Adipocyte (in vitro differentiated cells): ENCODE measurements at places on chromosomes 13 and 19.

- peak; percentile 15 for DNase-seq
Measured at GRCh38 chr13:67632590-67632989, 402.5 kb upstream of the PCDH9 start.

GRCh38 chr19:4633140-4633967 lies 6.0 kb upstream of the TNFAIP8L1 start:
- peak; percentile 70 for DNase-seq

DNA sequence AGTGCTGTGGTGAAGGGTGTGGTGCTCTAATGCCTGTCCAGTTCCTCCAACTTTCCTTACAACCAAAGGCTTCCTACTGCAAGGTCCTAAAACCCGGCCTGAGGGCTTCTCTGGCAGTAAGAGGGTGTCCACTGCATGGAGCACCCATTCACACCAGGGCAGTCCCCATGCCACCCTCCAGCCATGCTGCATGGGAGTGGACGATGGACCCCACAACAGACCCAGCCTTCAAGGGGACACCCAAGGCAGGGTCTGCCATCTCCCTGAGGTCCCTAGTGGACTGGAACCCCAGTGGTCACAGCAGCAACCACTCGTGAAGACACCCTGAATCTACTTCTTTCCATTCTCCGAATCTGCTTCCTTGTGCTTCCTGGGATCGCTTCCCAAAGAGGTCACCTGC lies 117.6 kb upstream of the SOX1 start:
- DNase-seq = no peak

- no peak for DNase-seq
Measured at GRCh38 chr19:15291089-15291488, 41.2 kb downstream of the BRD4 start.

- DNase-seq = no peak
Measured at GRCh38 chr13:24274452-24275021, 34.8 kb upstream of the C1QTNF9 start.

- DNase-seq = no peak
Measured at GRCh38 chr13:104460554-104460953, 1394.3 kb upstream of the SLC10A2 start.

DNA sequence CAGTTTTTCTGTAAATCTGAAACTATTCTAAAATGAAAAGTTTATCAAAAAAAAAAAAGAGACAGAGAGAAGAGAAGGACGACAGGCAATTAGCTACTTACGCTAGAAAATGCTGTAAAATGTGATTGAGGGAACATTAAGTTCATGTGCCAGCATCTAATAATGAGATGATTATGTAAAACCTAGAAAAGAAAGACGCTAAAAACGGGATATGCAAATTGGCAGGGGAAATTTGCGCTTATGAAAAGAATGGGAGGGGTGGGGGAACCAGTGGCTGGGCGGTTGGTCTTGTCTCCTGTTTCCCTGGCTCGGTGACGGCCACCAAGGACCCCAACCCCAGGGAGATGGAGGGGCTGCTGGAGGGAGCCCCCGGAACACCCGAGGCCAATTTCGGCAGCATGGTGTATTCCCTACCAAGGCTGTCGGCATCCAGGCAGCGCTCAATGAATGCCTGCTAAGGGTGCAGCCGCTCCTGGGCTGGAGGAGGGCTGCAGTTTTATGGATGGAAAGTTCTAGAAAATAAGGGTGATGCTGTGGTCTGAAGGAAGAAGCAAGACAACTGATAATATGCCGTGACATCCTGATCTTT lies 34.2 kb downstream of the GNG7 start:
- DNase-seq = no peak

DNA sequence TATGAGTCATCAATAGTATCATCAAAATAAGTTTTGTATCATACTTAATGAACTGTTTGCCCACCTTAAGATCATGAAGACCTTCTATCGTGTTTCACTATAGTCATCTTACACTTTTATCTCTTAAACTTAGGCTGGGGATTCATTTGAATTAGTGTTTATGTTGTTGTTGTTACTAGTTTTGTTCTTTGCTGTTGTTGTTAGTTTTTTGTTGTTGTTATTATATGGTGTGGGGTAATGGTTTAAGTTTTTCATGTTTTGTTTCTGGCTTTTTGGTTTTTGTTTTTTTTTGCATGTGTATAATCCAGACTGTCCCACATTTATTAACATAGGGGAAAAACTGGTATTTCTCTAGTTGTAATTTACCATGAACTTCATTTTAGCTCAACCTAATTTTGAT lies 965.1 kb upstream of the MIR17HG start:
- no peak for DNase-seq

GRCh38 chr13:37074703-37075102 lies 15.2 kb upstream of the SUPT20H start:
- peak; percentile 68 for DNase-seq

- DNase-seq = peak; percentile 27
Measured at GRCh38 chr13:101575581-101575980, 123.1 kb downstream of the ITGBL1 start.

DNA sequence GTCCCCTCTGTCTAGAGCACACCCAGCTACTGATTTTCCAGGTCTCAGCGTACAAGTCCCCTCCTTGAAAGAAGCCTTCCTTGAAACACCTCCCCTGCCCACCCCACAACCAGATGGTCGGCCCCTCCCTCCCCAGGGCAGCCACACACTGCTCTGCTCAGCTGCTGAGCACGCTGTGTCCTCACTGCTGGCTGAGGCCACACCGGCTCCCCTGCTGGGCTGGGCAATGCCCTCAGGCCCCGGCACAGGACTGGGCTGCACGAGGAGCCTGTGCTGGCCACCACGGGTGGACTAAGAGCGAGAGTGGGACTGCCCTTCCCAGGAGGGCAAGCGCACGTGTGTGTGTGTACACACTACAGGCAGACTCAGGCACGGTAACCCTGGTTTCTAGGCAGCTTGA lies 11.8 kb upstream of the RSPH6A start:
- no peak for DNase-seq

GRCh38 chr13:42539670-42540069 lies 34.3 kb upstream of the TNFSF11 start:
- DNase-seq = no peak

DNA sequence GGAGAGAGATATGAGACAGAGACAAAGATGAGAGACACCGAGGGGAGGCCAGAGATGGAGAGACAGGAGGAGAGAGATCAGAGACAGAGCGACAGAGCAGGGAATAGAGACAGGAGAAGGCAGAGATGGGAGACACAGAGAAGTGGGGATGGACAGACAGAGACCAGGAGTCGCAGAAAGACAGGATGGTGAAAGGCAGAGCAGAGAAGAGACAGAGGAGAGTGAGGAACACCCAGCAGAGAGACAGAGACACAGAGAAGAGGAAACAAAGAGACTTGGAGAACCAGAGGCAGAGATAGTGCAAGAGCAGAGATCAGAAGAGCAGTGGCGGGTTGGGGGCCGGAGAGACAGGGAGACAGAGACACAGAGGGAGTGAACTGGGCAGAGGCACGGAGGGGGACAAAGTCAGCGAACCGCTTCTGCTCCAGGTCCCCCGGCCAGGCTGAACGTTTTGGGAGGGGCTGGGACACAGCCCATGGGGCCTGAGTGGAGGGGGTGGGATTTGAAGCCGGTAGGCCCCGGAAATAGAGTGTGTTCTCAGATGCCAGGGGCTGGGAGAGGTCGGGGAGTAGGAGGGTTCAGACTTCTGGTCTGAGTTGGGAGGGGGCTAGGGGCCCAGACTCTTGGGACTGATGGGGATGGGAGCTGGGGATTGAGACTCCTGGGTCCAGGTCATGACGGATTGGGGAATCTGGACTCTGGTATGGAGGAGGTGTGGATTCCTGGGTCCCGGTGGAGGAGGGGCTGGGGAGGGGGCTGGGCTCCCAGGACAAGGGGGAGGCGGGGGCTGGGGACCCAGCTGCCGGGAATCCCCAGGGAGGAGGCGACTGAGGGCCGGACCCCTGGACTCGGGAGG lies 654 bp downstream of the ZNF579 start:
- peak; percentile 73 for DNase-seq

- peak; percentile 61 for DNase-seq
Measured at GRCh38 chr19:46954993-46955812, 64.4 kb upstream of the NPAS1 start.

DNA sequence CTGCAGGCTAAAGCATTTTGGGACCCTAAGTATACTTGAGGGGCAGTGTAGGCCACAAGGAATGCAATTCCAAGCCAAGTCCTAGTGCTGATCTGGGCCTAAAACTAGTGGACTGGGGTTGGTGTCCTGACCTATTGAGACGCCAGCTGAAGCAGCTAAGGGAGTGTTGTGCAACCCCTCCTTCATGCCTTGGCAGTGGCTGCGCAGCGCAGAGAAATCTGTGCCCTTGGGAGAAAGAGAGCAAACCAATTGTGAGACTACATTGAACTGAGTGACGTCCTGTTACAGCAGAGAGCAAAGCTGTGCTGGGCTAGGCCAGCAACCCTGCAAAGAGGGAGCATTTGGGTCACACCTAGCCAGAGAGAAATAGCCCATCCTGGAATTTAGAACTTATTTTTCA lies 2715.0 kb upstream of the PCDH20 start:
- no peak for DNase-seq

DNA sequence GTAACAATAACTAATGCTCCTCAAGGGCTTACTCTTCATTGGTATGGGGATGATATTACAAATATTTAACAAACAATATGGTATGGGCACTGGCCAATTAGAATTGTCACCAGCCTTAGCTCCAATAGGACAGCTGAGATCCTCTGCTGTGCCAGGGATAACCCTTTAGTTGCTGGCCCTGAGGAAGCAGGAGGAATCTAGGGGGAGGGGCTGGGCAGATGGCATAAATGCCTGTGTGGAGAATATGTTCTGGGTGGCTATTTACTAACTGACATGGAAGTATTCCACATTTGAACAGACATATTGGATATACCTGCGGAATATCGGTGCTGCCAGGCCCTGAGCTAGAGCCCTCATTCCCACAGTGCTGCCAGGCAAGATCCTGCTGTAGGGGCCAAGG lies 16.6 kb upstream of the LRCH1 start:
- no peak for DNase-seq

- DNase-seq = no peak
Measured at GRCh38 chr13:113178896-113179167, 20.4 kb downstream of the PROZ start.

GRCh38 chr19:49894879-49895565 lies 1.7 kb downstream of the IL4I1 start:
- DNase-seq = no peak

GRCh38 chr13:82294226-82294625 lies 1588.0 kb downstream of the SLITRK1 start:
- DNase-seq = no peak

GRCh38 chr13:19663416-19663979 lies 30.0 kb downstream of the MPHOSPH8 start:
- DNase-seq = no peak

DNA sequence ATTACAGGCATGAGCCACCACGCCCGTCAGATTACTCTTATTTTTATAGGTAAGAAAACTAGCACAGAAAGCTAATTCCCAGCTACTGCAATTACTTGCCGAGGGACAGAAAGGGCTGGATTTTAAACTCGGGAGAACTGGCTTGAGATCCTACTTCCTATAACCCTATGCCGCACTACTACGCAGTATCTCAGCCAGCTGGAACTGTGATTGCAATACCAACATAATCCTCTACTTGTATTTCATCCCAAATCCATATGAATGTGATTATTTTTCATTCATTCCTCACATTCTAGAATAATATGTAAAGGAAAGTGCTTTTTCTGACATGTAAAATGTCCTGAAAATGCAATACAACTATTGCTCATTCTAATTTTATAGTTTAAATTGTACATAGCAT lies 773.8 kb upstream of the GPC6 start:
- no peak for DNase-seq

GRCh38 chr19:31706691-31707620 lies 357.7 kb upstream of the TSHZ3 start:
- no peak for DNase-seq

DNA sequence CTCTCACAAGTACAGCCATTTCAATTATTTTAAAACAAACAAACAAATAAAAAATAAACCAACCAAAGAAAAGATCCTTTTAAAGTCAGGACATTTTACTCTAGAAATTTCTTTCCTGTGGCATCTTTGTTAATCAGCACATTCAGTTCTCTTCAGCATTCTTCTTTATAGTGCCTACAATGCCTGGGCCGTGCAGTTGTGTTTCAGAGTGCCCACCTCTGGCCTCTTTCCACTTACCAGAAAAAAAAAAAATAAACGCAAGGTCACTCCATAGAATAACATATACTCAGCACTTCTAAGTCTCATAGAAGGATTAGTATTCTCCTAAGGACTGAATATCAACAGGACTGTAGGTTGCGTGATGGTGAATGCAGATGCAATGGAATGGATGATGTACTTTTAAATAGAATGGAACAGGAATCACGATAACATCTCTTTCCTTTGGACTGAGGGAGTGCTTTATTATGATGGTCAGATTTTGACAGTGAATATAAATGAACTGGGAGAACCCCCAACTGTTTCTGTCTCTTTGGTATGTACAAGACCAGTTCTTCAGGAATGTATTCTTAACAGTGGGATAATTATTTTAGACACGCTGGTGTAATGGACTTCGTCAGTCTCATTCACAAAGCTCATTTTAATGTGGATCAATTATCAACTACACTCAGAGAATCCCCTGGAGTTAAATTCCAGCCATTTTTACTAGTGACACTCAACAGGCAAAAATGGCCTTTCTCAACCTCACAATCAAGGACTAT lies 125.0 kb upstream of the NBEA start:
- DNase-seq = peak; percentile 54

- DNase-seq = no peak
Measured at GRCh38 chr19:48490981-48491792, 20.4 kb downstream of the LMTK3 start.

GRCh38 chr19:58407658-58408151 lies 744 bp upstream of the ZNF584 start:
- DNase-seq = peak; percentile 25

- no peak for DNase-seq
Measured at GRCh38 chr13:32107474-32107873, 75.9 kb downstream of the FRY start.

- DNase-seq = no peak
Measured at GRCh38 chr19:43773725-43774102, 7.1 kb downstream of the KCNN4 start.

DNA sequence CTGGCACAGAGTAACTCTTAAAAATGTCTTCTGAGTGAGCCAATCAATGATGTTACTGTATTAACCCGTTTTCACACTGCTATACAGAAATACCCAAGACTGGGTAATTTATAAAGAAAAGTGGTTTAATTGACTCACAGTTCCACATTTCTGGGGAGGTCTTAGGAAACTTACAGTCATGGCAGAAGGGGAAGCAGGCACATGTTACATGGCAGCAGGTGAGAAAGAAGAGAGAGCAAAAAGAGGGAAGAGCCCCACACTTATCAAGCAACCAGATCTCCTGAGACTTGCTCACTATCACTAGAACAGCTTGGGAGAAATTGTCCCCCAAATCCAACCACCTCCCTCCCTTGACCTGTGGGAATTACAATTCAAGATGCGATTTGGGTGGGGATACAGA lies 97.6 kb upstream of the MIR17HG start:
- DNase-seq = no peak

DNA sequence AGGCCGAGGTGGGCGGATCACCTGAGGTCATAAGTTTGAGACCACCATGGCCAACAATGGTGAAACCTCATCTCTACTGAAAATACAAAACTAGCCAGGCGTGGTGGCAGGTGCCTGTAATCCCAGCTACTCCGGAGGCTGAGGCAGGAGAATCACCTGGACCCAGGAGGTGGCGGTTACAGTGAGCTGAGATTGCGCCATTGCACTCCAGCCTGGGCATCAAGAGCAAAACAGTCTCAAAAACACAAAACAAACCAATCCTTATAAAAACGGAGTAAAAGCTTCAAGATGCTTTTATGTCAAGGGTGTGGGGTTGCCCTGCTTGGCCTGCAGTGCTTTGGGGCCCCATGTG lies 7.2 kb downstream of the ACP4 start:
- no peak for DNase-seq

GRCh38 chr13:46621133-46621532 lies 68.2 kb downstream of the LRCH1 start:
- DNase-seq = no peak

- DNase-seq = peak; percentile 91
Measured at GRCh38 chr19:51660975-51661600, 14.5 kb upstream of the SIGLEC14 start.
